ENCODE measurements at places on chromosomes 6 and 20. TPM values are rescaled to one million over a fixed set of nuclear protein-coding genes. Genes with fewer than 3 reads are reported as not detected.
A peak's percentile ranks its signal among the peaks of the same experiment; 100 is the strongest.

ECT2L gene
- total RNA-seq, result not detected

CCN6 gene
- total RNA-seq, result not detected

- no peak overlapping the region for H3K27ac ChIP-seq
- no peaks in the 10 kb centered on the region for H3K27me3 ChIP-seq
- no peak overlapping the region for H3K4me3 ChIP-seq
- DNase-seq, result no peak
- no peaks in the 10 kb centered on the region for H3K4me1 ChIP-seq
- no peaks in the 10 kb centered on the region for H3K36me3 ChIP-seq
Measured at GRCh38 chr6:70045413-70045812, 179.1 kb downstream of the COL19A1 start.

B3GAT2 gene
- 0.24 TPM for total RNA-seq

DNA sequence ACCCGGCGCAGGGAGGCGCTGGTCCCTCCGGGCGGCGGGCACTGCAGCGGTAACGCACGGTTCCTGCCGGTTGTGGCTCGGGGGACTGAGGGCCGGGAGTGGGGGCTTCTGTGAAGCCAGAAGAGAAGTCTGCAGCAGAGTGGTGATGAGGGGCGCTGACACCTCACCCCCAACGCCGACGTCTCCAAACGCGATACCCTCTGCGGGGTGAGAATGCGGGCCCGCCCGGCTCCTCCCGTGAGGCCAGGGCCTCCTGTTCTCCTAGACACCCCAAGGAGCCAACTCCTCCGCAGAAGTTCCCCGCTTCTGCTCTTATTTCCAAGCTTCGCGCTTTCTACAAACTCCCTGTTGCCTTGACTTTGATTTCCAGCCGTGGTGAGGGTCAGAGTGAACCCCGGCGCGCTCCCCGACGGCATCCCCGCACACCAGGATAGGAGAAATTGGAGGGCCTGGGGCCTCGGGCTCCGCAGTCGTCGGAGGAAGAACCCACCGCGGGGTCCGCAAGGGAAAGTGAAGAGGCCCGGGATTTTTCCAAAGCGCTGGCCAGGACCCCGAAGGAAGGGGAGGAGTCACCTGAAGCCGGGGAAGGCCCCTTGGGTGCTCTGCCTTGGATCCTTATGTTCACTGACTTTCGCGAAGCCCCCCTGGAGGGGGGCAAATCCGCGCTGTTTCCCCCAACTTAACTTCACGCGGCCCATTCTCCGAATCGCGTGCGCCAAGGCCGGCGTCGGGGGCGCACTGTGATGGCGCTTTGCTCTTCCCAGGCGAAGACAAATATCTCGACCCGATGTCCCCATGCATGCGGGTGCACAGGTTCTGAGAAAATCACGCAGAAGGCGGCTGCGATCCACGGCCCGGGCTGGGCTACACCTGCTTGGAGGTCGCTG, 3.1 kb upstream of the INSM1 start:
- H3K27ac ChIP-seq, result no peak overlapping the region
- H3K27me3 ChIP-seq, result peaks cover 38% of the 10 kb centered on the region
- H3K36me3 ChIP-seq, result no peaks in the 10 kb centered on the region

RSPO3 gene
- total RNA-seq, result not detected

DNA sequence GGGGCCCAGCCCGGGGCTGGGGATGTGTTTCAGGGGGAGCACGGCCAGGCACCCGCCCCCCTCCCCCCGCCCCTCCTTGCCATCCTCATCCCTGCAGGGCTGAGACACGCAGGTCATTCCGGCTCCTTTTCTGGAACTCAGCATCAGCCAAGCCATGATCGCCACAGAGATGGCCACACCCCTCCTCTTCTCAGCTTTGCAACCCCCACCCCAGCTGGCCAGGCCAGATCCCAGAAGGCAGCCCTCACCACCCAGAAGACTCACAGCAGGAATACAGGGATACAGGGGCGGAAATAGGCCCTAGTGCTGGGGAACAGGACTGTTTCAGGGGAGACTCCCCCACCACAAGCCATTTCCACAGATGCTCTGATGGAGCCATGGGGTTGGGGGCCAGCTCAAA, 33.5 kb downstream of the YTHDF1 start:
- no peak overlapping the region for H3K4me3 ChIP-seq
- DNase-seq, result no peak
- no peaks in the 10 kb centered on the region for H3K4me1 ChIP-seq
- H3K36me3 ChIP-seq, result no peaks in the 10 kb centered on the region

DNA sequence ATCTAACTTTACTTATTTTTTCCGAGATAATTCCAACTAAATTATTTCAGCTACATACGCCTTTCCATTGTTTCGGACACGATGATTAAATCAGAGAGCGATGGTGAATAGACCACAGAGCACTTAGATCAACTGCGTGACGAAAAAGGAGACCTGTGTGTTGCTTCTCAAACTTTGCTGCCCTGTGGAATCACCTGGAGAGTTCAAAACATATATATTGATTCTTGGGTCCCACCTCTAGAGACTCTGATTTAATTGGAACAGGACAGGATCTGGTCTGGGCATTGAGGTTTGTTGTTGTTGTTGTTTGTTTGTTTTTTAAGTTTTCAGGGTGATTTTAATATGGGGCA, 401 bp upstream of the TNFRSF21 start:
- no peaks in the 10 kb centered on the region for H3K27me3 ChIP-seq
- H3K4me1 ChIP-seq, result peaks cover 2% of the 10 kb centered on the region
- peaks cover 16% of the 10 kb centered on the region for H3K36me3 ChIP-seq
- no peak for DNase-seq
- H3K27ac ChIP-seq, result no peak overlapping the region
- peak overlapping the region; percentile 91 for H3K4me3 ChIP-seq

LAMA2 gene
- 3.7 TPM for total RNA-seq

OPRM1 gene
- not detected for total RNA-seq

WFDC12 gene
- total RNA-seq, result not detected

DNA sequence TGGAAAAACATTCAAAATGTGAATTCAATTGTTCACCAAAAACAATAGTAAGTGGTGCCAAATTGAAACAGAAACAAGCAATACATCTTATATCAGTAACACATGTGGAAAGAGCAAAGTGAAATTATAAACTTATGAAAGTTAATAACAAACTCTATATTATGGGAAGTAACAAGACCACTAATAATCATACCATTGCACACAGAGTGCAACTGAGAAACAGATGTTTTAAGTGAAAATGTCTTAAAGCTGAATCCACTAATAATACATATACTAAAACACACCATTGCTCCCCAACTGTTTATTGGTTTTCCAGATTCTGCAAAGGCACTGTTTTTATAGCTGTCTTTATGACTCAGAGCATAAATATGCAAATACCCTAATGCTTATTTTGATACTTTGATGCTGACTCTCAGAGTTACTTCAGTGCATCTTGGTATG, 292.3 kb downstream of the RFPL4B start:
- no peaks in the 10 kb centered on the region for H3K27me3 ChIP-seq
- no peak overlapping the region for H3K27ac ChIP-seq
- no peaks in the 10 kb centered on the region for H3K4me1 ChIP-seq
- H3K4me3 ChIP-seq, result no peak overlapping the region
- DNase-seq, result no peak

FNDC1 gene
- total RNA-seq, result 0.24 TPM

DNA sequence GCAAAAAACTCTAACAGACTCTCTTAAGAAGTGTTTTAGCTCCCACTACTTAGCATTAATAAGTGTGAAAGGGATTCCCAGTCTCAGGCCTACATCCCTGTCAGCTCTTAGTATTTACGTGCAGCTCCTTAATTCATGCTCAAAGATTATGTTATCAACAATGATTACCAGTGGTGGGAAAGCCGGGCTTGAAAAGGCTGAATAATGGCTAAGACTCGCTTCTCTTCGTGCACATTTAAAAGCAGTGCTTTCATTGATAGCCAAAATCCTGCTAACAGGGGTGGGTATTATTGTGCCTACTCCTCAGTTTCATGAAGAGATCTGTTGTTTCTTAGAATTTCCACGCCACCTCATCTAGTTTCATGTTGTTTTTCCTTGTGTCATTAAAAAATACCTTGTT, 518.8 kb downstream of the GRIK2 start:
- no peaks in the 10 kb centered on the region for H3K36me3 ChIP-seq
- DNase-seq, result no peak
- H3K27ac ChIP-seq, result no peak overlapping the region

DNA sequence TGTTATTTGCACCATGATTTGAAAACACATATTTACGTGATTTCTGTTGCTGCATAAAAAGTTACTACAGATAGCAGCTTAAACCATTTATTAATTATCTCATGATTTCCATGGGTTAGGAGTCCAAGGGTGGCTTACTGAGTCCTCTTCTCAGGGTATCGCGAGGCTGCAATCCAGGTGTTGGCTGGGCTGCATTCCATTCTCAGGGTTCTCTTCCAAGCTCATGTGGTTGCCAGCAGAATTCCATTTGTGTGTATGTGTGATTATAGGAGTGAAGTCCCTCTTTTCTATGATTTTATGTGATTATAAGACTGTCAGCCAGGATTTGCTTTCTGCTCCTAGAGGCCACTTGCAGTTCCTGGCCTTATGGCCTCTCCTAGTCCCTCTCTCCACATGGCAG, 135.1 kb downstream of the FAM83B start:
- H3K4me1 ChIP-seq, result no peaks in the 10 kb centered on the region
- H3K27ac ChIP-seq, result no peak overlapping the region
- H3K36me3 ChIP-seq, result no peaks in the 10 kb centered on the region

DNA sequence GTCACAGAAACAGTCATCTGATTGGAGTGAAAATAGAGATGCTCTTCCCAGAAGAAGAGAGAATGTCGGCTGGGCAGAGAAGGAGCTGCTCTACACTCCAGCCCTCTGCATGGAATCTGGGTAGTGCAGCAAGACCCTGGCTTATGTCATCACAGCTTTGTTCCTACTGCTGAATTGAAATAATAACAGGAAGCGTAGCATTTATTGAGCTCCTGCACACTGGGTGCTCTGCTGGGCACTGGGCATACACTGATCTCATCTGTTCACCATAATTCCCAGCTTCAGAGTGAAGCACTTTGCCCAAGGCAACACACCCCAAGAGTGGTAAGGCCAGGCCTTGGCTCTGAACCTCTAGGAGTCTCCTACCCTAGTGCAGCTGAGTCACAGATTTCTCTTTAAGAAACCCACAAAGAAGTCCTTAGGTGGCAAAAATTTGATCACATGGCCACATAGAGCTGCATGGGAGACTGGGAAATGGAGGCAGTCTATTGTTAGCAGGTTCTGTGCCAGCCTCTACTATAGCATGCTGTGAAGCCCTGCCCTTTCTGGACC, 3.9 kb upstream of the SDCBP2 start:
- H3K36me3 ChIP-seq, result peaks cover 29% of the 10 kb centered on the region
- H3K4me1 ChIP-seq, result no peaks in the 10 kb centered on the region
- no peak overlapping the region for H3K27ac ChIP-seq
- no peak overlapping the region for H3K4me3 ChIP-seq

GMPR gene
- 0.70 TPM for total RNA-seq

PSMB9 gene
- total RNA-seq, result 3.2 TPM

- peaks cover 7% of the 10 kb centered on the region for H3K4me1 ChIP-seq
- DNase-seq, result no peak
- H3K27ac ChIP-seq, result no peak overlapping the region
- H3K36me3 ChIP-seq, result no peaks in the 10 kb centered on the region
- H3K4me3 ChIP-seq, result no peak overlapping the region
- no peaks in the 10 kb centered on the region for H3K27me3 ChIP-seq
Measured at GRCh38 chr6:92126088-92126487, 1293.3 kb downstream of the EPHA7 start.

C20orf144 gene
- 0.26 TPM for total RNA-seq

DNA sequence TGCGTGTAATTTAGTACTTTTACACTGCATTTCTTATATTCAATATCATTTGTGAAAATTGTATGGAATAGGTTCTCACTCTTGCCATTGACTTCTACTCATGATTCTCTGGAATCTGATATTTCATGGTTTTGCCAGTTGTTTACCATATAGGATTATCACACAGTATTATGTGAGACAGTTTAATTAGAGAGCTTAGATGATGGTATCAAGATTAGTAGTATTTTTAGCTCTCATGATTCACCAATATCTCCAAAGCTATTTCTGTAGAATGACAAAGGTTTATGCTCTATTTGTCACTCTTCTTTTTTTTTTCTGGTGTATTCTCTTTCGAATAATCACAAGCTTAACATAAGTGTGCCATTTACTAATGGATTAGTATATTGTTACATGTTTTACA, 45.9 kb downstream of the EPHA7 start:
- H3K27me3 ChIP-seq, result no peaks in the 10 kb centered on the region
- H3K36me3 ChIP-seq, result no peaks in the 10 kb centered on the region
- no peaks in the 10 kb centered on the region for H3K4me1 ChIP-seq
- no peak overlapping the region for H3K27ac ChIP-seq
- DNase-seq, result no peak

GRCh38 chr20:20417876-20418676, 50.2 kb downstream of the INSM1 start:
- no peak overlapping the region for H3K4me3 ChIP-seq
- no peak overlapping the region for H3K27ac ChIP-seq
- DNase-seq, result no peak
- peaks cover 3% of the 10 kb centered on the region for H3K36me3 ChIP-seq

DNA sequence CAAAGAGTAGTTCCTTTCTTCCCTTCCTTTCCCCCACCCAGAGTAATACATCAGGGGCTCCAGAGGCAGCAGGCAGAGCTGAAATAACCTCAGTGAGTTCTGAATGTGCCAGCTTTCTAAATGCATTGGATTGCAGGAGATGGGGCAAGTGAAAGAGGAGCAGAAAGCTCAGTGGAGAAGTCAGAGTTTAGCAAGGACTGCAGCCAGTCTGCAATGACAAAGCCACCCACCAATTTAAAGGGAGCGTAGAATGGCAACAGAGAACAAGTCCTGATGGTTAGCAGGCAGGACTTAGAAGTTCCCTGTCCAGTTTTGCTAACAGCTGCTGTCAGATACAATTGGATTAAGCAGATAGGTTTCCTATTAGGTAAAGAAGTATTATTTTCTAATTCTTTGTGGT, 203.4 kb upstream of the RIN2 start:
- DNase-seq, result no peak
- H3K4me3 ChIP-seq, result no peak overlapping the region
- H3K27ac ChIP-seq, result no peak overlapping the region
- no peaks in the 10 kb centered on the region for H3K36me3 ChIP-seq
- H3K4me1 ChIP-seq, result 0 out of 2 replicates have a peak, but pooled peaks cover 3% of the 10 kb centered on the region
- no peaks in the 10 kb centered on the region for H3K27me3 ChIP-seq

GRCh38 chr6:72626126-72626525, 4.3 kb downstream of the KCNQ5 start:
- H3K36me3 ChIP-seq, result no peaks in the 10 kb centered on the region
- DNase-seq, result no peak
- H3K4me1 ChIP-seq, result no peaks in the 10 kb centered on the region
- H3K4me3 ChIP-seq, result no peak overlapping the region

- H3K36me3 ChIP-seq, result no peaks in the 10 kb centered on the region
- no peak for DNase-seq
- H3K27ac ChIP-seq, result no peak overlapping the region
- H3K27me3 ChIP-seq, result no peaks in the 10 kb centered on the region
Measured at GRCh38 chr20:43843096-43843964, 71.3 kb upstream of the TOX2 start.
